Left lobe of liver (tissue), 2 donors: ENCODE measurements at places on chromosomes 2 and 18. TPM values are rescaled to one million over a fixed set of nuclear protein-coding genes. Genes with fewer than 3 reads are reported as not detected.

RIT2 gene
- total RNA-seq: not detected

FKBP1B gene
- 9.5 TPM for total RNA-seq

GAREM1 gene
- 4.8 TPM for total RNA-seq

TNFAIP6 gene
- not detected for total RNA-seq

RAD51AP2 gene
- total RNA-seq: 0.30 TPM

ANKRD30B gene
- total RNA-seq: not detected

FBLN7 gene
- total RNA-seq: 5.1 TPM

SAG gene
- total RNA-seq: not detected

SCYGR5 gene
- not detected for total RNA-seq

RUFY4 gene
- not detected for total RNA-seq

CYP27A1 gene
- total RNA-seq: 263 TPM

SERPINB11 gene
- total RNA-seq: not detected

FAM124B gene
- total RNA-seq: 2.1 TPM

MYO7B gene
- 0.63 TPM for total RNA-seq

CCDC150 gene
- total RNA-seq: 2.2 TPM

CUL3 gene
- 34.6 TPM for total RNA-seq

RPRM gene
- total RNA-seq: not detected

MAP2 gene
- 2.3 TPM for total RNA-seq

EVA1A gene
- total RNA-seq: 84.3 TPM

DNAJC5G gene
- not detected for total RNA-seq

DPP4 gene
- 15.2 TPM for total RNA-seq

CAVIN2 gene
- 8.6 TPM for total RNA-seq

HOXD8 gene
- total RNA-seq: not detected

DCC gene
- total RNA-seq: not detected

UGT1A9 gene
- total RNA-seq: 95.1 TPM

LONRF2 gene
- 0.68 TPM for total RNA-seq

SIX3 gene
- not detected for total RNA-seq

DSG2 gene
- total RNA-seq: 10.9 TPM
